ENCODE measurements at places on chromosomes 16 and 17. TPM values are rescaled to one million over a fixed set of nuclear protein-coding genes. Genes with fewer than 3 reads are reported as not detected.

The SYCE1L gene
- total RNA-seq = 5.7 TPM

The ZDHHC7 gene
- 82.3 TPM for total RNA-seq

The KLHL10 gene
- total RNA-seq = not detected

The GRAP gene
- 5.4 TPM for total RNA-seq

The TIMP2 gene
- 313 TPM for total RNA-seq

The SNF8 gene
- 109 TPM for total RNA-seq

DNA sequence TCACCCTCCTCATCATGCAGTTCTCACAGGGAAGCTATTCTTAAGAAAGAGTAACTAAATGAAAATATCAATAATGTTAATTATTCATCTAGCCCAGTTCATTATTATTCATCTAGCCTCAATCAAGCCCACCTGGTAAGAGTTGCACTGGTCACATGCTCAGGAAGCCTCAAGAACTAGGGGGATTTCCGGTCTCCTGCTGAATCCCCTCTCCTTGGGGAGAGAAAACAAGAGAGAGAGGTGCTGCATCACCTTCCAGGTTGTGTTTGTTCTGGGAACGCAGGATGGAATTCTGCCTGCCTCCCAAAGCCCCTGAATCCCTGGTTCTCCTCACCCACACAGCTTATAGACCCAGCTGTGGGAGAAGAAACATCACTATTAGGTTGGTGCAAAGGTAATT, 164.0 kb downstream of the PMP22 start:
- no peaks in the 10 kb centered on the region for H3K27me3 ChIP-seq
- no peak overlapping the region for H3K4me3 ChIP-seq
- H3K4me1 ChIP-seq = no peaks in the 10 kb centered on the region
- no peak overlapping the region for H3K27ac ChIP-seq

GRCh38 chr17:50003911-50004310, 8.9 kb upstream of the DLX3 start:
- H3K4me1 ChIP-seq = no peaks in the 10 kb centered on the region
- H3K4me3 ChIP-seq = no peak overlapping the region
- peaks cover 14% of the 10 kb centered on the region for H3K27me3 ChIP-seq
- DNase-seq = no peak

DNA sequence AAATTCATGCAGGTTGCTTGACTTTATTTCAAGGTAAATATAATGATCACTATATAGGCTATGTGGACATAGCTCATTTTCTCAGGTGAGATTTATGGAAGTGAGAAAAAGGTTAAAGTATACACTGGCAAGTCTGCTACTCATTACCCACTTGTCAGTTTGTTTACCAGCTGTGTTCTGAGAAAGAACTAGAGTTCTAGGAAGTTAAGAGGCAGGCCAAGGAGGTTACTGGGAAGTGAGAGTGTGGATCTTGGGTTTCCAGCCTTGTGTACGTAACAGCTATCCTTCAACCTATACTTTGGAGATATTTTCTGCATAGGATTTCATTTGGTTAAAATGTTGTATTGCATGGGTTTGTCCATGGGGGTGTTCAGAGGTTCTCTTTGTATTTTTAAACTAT, 31.9 kb upstream of the COX10 start:
- H3K4me3 ChIP-seq = no peak overlapping the region
- H3K27ac ChIP-seq = no peak overlapping the region
- DNase-seq = no peak
- H3K27me3 ChIP-seq = no peaks in the 10 kb centered on the region

GRCh38 chr16:68085259-68086071, at the start of gene NFATC3:
TSS of gene NFATC3 (plus strand) at chr16:68085370. CDS start at chr16:68085682, 312 bp downstream.
- peak within 1 kb of the TSS; percentile 97 for H3K27ac ChIP-seq
- H3K4me1 ChIP-seq = peaks cover 32% of the 10 kb centered on the region
- peak within 1 kb of the TSS; percentile 95 for H3K4me3 ChIP-seq
- no peaks in the 10 kb centered on the region for H3K36me3 ChIP-seq
- H3K27me3 ChIP-seq = no peaks in the 10 kb centered on the region

- no peaks in the 10 kb centered on the region for H3K36me3 ChIP-seq
- no peak for DNase-seq
- H3K27ac ChIP-seq = no peak overlapping the region
- H3K4me3 ChIP-seq = no peak overlapping the region
- H3K27me3 ChIP-seq = no peaks in the 10 kb centered on the region
These were observed 20.2 kb upstream of the CES1 start for GRCh38 chr16:55853114-55853513.

- no peak overlapping the region for H3K4me3 ChIP-seq
- H3K4me1 ChIP-seq = peaks cover 5% of the 10 kb centered on the region
- no peaks in the 10 kb centered on the region for H3K27me3 ChIP-seq
- no peaks in the 10 kb centered on the region for H3K36me3 ChIP-seq
These were observed 2.4 kb downstream of the PRSS22 start for GRCh38 chr16:2855536-2855935.

GRCh38 chr17:30559656-30560055, 82.4 kb downstream of the GOSR1 start:
- H3K4me3 ChIP-seq = no peak overlapping the region
- H3K27me3 ChIP-seq = no peaks in the 10 kb centered on the region
- no peak for DNase-seq
- H3K4me1 ChIP-seq = no peaks in the 10 kb centered on the region

DNA sequence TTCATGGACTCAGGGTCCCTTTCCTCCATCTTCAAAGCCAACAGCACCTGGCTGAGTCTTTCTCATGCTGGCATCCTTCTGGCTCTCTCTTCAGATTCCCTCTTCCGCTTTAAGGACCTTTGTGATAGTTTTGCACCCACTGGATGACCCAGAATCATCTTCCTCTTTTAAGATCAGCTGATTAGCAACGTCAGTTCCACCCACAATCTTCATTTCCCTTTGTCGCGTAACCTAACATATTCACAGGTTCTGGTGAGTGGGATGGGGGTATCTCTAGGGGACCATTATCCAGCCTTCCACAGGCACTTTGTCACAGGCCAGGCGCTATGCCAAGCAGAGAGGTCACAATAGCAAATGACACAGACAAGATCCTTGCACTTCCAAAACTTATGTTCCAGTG, 593.8 kb downstream of the MAF start:
- no peak overlapping the region for H3K4me3 ChIP-seq
- no peaks in the 10 kb centered on the region for H3K4me1 ChIP-seq
- no peak for DNase-seq

All from left lung (tissue), 14 donors.